ENCODE measurements at places on chromosomes 6 and 20.

GRCh38 chr20:33684533-33685327, 1.5 kb downstream of the E2F1 start:
- DNase-seq = no peak

- no peak for DNase-seq
Measured at GRCh38 chr20:10579942-10580341, 93.9 kb downstream of the JAG1 start.

DNA sequence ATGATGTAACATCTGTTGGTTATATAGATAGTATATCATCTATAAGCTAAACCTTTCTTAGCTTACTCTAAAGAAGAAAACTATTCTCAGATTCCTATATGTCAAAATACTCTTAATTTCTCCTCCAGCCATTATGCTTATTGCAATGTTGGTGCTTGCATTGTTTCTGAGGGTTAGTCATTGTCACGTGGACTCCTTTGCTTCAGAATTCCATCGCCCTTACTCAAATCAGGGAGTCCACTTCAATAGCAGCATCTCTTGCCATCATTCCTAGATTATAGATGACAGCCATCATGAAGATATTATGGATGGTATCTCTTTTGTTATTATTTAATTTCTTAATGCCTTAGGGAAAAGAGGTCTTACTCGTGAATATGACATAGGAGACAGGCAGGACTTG, 776.1 kb downstream of the TENT5A start:
- no peak for DNase-seq

GRCh38 chr20:2142649-2143048, 41.0 kb downstream of the STK35 start:
- no peak for DNase-seq

DNA sequence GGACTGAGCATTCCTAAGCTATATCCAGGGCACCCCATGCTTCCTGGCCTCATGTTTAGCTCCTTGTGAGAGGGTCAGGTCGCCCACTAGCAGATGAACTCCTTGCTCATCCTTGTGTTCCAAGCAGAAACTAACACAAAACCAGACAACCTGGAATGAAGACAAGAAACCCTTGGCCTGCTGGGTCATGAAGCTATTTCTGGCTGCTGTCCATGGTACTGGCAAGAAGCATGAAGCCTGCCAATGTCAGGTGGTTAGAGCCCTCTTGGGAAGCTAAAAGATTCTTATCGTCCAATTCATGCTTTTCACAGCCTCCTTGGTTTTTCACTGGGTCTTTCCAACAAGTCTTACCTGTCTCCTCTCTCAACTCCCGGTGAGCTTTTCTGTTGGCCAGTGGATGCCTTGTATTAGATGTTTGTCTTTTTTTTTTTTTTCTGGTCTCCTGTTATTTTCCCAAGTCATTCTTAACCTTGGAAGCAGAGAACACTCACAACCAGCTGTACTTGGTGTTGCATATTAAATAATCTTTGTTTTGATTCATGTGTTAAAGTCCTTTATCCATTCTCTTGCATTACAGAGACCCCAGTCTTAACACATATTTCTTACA, 180.3 kb downstream of the ANKRD60 start:
- DNase-seq = no peak

- DNase-seq = peak; percentile 83
Measured at GRCh38 chr20:5845681-5846615, 95.7 kb downstream of the SHLD1 start.

DNA sequence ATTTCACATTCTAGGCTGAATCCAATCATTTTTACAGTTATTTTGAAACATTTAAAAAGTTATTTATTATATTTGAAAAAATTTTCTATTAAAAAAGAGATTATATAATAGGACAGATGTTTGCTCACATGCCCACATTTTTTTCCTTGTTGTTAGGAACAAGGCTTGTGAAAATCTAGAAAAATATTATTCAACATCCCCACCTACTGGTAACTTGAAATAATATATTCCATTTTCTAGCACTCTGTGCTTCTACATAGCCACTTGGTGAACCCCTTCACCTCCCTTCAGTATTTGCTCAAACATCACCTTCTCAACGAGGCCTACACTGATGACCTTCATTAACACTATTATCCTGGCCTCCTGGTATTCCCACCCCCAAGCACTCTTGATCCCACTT, 18.3 kb upstream of the GPRC6A start:
- DNase-seq = no peak

- no peak for DNase-seq
Measured at GRCh38 chr6:85394853-85395538, 54.9 kb upstream of the NT5E start.

DNA sequence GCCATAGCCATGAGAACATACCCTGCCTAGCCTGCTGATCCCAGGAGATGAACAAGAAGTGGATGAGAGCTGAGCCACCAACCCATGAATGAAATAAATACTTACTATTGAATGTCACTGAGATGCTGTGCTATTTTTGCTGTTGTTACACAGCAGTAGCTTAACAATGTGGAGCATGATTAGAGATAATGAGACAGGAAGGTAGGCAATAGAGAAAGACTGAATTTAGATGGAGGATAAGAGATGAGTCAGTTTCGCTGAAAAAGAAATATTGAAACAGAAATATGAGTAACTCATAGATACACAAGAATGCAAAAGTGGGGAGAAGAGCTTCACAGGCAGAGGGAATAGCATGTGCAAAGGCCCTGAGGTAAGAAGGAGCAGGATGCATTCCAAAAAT, 94.9 kb upstream of the TOP1 start:
- no peak for DNase-seq

DNA sequence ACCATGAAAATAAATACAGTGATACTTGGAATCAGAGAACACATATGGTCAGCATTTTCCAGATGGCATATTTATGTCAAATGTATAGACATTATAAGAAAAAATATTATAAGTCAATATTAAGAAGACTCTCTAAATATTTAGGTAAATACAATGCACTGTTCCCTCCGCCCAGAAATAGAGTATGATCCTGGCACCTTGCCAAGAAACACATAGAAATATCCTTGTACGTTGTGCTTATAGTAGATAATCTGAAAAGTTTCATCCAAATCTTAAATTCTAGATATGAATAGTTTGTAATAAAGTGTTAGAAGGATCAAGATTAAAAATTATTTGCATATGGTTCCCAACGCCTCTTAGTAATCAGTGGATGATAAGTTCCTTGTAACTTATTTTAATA, 645.8 kb upstream of the GJE1 start:
- no peak for DNase-seq

DNA sequence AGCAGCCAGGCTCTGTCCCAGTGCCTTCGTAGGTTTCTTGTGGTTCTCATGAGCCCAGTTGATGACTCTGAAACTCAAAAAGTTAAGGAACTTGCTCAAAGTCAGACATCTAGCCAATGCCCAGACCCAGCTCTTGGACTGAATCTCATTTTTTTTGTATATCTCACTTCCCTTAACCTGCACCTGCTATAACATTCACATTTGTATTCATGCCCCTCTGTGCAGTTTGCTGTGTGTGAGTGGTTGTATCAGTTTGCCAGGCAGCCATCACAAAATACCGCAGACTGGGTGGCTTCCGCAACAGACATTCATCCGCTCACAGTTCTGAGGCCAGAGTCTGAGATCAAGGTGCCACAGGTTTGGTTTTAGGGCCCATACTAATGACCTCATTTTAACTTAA, 49.9 kb downstream of the IPCEF1 start:
- DNase-seq = no peak

GRCh38 chr6:138811866-138812265, 16.0 kb downstream of the ECT2L start:
- DNase-seq = no peak

- no peak for DNase-seq
Measured at GRCh38 chr6:55734256-55734655, 141.1 kb downstream of the BMP5 start.

DNA sequence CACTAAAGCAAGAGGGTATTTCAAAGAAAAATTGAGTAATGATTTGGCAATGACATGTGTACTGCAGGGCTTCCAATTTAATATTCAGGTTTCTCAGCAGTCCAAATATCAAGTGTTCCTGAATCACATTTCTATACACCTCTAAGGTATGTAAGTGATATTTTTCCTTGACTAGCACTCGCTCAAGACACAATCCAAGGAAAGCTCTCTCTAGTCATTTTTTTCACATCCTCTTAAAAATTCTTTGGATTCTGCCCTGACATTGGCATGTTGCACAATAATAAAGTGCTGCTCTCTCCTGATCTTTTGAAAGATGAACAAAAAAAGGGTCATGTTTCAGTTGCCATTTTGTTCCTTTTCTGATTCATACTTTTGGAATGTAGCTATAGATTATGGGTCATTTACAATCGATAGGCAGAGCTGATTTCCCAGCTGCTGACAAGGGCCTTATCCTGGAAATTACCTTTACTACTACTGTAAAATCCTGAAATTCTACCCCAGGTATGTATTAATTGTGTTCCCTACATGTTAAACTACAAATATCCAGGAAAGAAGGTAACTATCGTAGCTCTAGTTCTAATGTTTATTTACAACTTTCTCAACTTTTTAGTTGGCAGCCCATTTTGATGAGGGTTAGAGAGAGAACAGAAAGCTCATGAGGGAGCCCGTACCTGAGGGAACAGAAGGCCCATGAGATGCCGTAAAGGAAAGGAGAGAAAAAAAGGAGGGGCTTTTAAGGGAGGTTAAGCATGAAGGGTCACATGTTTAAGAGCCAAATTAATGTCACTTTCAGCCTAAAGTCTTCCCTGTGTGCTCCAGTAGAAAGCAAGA, 22.2 kb upstream of the ADGRG6 start:
- no peak for DNase-seq

DNA sequence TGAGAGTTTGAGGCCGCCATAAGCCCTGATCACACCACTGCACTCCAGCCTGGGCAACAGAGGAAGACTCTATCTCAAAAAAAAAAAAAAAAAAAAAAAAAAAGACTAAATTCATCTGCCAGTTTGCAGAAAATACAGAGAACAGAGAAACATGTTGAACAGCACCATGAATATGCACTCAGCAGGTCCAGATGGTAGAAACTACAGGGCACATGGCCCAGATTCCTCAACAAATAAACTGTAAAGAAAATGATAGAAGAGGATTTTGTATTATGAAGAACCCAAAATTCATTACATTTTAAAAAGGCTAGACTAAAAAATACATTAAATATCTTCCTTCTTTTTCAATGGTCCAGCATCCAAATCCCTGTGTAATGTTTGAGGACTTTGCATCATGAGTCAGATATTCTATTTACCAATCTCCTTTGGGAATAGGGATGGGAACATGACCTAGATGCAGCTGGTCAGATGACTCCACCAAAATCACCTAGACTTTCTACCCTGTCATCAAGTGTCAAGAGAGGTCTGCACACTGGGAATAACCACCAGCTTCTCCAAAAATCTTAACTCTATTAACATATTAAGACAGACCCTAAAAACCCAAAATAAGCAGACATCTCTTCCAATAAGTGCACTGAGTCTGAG, 189.1 kb upstream of the TCF21 start:
- DNase-seq = no peak

DNA sequence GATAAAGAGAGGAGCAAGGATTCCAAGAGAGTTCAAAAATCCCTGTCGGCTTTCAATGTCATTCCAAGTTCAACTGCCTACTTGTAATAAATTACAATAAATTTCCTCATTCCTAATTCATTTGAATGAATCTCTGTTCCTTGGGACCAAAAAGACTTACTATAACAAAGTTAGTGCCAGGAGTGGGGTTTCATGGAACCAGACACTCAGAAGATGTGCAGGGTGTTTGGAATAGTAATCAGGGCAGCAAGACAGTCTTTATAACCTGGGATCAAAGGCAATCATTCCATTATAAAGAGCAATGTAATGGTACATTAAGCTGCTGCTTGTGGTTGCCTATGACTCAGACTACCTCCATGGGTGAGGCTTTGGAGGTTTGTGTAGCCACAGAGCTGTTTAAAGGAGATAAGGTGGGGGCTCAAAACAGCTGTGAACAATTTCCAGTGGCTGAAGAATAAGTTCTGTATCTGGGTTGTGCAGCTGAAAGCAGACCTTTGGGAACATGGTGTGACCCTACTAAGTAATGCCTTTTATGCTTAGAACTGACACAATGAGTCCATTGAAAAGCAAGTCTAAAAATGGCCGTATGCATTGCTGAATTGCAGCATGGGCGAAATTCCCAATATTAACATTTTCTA, 159.9 kb downstream of the LINC00237 start:
- no peak for DNase-seq

- DNase-seq = no peak
Measured at GRCh38 chr6:31686483-31686882, 5.6 kb upstream of the LY6G5C start.

- DNase-seq = no peak
Measured at GRCh38 chr6:382883-383810, 8.4 kb upstream of the IRF4 start.

DNA sequence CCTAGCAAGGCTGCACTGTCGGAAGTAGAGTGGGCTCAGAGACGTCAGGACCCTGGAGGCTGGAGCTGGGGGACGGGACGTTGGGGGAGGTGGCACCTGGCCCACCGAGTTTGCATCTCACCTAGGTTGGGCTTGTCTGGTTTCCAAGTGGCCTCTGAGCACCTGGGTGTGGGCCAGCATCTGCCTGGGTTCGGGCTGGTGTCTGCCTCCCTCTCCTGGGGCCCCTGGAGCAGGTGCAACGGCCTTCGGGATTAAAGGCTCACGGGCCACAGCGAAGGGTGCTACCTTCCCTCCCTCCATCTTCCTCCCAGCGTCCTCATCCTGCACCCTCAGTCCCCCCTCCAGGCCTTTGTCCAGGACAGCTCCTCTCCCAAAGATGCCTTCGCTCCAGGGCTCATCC, 6.0 kb downstream of the HRH3 start:
- DNase-seq = no peak

DNA sequence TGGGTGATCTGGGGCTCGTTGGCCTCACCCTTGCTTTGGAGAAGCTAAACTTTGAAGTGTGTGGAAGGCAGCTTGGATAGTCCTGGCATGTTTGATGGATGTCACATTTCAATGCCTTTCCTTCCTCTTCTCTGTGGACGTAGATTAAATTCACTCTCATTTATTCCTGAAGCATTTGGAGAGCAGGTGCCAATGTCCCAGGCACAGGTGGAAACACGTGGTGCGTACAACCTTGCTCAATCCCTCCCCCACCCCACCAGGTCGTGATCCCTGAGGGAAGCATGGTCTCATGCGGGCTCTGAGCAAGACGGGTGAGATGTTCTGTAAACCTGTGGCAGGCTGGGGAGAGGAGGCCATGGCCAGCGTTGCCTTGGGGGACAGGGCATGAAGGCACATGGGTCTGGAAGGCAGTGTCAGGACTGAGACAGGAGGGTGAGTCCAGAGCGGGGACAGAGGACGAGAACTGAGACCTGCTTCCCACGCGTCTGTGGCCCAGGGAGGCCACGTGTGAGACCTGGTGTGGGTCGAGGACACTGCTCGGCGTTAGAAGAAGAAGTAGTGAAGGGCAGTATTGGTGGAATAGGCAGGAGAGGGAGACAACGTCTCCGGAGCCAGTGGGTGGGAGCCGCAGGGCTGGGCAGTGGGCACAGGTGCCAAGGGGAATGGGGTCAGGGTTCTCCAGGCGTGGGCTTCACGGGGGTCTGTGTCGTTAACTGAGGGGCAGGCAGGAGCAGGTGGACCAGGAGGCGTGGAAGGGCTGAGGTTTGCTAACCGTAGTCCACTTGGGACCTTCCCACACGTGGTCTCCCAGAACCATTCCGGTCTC, 34.4 kb downstream of the SMOC2 start:
- DNase-seq = no peak

Data from CD4-positive, alpha-beta T cell treated with Interleukin-2 at 100 ng/mL for 4 hours (primary cell).